ENCODE measurements at places on chromosomes 3 and 15.

DNA sequence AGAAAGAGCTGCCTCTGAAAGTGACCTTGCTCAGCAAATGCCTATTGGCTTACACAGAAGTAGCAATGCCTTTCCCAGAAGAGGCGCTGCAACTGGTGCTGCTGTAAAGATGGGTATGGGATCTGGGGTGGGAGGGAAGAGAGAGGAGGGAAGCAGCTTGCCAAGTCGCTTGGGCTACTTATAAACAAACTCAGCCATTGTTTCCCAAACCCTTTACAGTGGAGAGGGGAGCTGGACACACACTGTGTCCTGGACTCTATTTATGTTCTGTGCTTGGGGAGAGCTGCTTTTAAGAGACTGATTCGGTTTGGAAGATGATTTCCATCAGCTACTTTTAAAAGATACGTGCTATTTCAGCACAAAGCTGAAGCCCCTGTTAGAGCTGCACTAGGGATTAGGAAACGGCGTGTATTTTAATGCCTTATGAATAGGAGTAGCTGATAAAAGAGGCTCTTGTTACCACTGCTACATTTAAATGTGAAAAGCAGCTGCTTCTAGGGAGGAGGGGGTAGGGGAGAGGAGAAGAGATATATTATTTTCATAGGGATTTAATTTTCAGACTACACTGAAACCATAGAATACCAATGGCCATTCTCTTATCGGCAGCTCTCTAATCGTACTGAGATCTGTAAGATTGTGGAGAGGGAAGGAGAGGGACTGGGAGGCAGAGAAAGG lies 440.6 kb downstream of the MCTP2 start:
- no peak for DNase-seq

DNA sequence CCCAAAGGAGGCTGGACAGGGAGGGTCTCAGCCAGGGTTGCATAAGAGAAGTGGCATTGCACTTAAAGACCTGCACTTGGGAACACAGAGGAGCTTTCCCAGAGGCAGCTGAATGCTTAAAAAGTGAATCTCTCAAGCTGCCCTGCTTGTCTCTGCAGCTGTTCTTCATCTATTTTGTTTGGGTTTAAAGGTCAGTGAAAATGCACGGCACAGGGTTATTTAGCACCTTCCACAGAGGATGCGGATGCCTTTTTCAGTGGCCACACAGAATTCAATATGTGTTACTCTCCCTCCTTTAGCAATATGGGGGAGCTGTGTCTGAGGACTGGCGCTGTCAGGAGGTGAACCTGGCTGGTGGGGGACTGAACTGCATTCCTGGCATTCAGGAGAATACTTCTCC lies 22.7 kb upstream of the CTNNB1 start:
- DNase-seq, result no peak

DNA sequence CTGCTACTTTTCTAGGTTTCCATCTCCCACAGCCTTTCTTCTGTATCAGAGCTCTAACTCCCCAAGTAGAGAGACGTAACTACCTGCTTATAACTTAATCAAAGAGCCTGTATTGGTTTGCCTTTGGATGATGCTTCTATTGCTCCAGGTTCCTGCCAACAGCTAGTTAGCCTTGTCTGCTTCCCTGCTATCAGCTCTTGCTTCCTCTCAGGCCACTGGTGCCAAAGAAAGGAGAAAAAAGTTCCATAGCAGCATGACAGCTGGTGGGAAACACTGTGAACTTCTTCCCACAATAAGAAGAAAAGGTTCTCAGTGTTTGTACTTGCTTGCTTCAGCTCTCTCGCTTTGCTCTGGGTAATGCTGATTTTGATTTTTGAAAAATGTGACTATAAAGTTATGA lies 206.6 kb downstream of the GBE1 start:
- DNase-seq, result no peak

DNA sequence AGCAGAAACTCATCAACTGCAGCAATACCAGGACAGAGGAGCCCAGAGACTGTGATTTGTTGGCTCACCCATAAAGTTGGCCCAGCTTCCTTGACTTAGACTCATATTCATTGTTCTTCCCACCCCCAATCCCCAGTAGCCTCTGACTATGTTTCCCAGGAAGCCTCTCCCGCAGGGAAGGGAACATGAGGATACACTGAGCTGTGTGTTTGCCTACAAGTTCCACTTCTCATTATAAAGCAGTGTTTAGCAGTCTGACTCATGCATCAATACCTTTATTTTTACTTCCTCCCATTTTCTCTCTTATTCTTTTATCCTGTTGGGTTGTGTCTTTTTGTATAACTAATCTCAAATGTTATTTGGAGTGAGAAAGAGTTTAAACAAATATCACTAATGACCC lies 111.6 kb upstream of the PHLDB2 start:
- DNase-seq, result no peak

GRCh38 chr15:66630801-66631351 lies 65.1 kb upstream of the LCTL start:
- no peak for DNase-seq

- DNase-seq, result no peak
Measured at GRCh38 chr3:174524203-174524602, 334.9 kb upstream of the NAALADL2 start.

GRCh38 chr3:134029256-134029733 lies 430 bp downstream of the SLCO2A1 start:
- DNase-seq, result no peak

DNA sequence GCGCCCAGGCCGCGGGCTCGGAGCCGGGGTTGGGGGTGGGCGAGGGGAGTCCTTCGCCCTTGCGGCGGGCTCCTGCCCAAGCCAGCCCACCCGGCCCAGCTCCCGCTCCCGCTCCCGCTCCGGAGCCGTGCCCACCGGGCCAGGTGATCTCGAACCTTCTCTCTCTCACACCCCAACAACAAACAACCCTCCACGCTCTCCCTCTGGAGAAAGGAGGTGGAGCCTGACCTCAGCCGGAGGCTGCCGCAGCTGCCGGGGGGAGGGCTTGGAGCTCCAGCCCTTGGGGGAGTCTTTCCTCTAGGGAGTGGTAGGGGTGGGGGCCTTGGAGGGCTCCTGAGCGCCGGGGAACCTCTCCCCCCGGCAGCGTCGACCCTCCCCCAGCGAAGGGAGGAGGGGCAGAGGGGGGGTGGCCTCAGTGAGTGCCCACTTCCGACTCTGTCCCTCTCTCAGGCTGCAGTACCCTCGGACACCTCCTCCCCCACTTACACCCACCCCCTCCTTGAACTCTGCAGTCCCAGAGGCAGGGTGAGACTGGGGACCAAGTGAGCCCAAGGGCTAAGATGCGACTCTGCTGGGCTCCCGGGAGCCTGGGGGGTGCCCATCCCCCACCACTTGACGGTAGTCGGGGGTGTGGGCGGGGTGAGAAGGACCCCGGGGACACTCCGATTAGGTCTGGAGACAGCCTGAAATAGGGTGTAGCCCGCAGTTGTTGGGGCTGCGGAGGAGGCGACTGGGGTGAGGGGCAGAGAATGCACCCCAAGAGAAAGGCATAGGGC lies 4.4 kb upstream of the BAHD1 start:
- DNase-seq, result no peak

DNA sequence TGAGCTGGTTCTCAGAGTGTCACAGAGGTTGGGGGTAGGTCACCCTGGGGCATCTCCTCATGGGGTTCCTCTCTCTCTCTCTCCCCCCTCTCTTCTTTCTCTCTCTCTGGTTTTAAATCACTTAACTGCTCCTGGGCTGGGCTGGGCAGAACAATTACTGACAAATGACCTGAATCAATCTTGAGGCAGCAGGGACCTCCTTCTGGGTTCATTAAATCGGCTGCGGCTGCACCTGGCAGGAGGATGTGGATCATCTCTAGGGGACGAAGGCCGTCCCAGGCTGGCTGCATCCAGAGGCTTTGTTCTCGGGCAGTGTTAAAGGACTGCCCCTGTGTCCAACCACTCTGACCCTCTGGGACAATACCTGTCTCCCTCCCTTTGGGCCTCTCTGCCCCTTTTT lies 143.1 kb downstream of the TLE3 start:
- DNase-seq, result no peak

DNA sequence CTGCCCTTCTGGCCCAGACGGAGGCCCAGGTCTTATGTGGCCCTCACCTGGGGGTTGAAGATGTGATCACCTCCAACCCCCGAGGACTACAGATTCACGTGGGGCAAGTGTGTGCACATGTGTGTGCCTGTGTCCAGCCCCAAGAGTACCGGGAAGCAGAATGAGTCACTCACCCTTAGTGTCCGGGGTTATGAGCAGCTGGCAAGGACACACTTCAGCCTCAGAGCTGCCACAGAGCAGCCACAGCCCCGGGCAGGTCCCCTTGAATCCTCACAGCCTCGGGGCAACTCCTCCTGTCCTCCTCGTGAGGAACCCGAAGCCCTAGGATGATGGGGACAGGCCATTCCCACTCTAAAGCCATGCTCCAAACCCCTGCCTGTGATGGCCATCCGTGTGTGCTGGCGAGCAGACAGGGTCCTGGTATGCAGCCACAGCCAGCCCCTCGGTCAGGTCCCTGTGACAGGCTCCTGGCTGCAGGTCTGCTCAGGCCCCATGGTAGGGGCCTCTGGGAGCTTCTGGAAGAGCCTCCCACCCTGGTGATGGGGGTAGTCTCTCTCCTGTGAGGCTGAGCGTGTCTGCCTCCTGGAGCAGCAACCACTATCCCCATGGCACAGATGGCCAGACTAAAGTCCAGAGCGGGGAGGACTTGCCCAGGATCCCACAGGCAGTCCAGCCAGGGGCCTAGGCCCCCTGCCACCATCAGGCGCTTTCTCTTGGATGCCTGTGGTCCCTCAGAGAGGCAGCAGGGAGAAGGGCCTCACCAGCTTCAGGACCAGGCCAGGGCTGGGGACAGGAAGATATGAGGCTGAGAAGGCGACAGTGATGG lies 852 bp downstream of the STAB1 start:
- no peak for DNase-seq

GRCh38 chr3:129278966-129279906 lies 566 bp downstream of the HMCES start:
- DNase-seq, result peak; percentile 16

DNA sequence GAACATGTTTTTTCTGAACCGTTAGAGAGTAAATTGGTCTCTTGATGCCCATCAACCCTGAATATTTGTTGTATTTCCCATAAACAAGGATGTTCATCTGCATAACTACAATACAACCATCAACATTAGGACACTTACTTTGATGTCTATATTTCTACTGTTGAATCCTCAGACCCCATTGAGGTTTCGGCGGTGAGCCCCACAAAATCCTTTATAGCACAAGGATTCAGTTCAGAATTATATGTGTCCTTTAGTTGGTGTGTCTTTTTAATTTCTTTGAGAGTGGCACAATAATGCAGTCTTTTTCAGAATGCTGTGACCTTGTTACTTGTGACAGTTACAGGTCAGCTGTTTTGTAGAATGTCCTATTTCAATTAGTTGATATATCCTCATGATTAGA lies 158.0 kb downstream of the FNDC3B start:
- DNase-seq, result no peak

- no peak for DNase-seq
Measured at GRCh38 chr3:117688583-117688982, 979.0 kb downstream of the TUSC7 start.

- DNase-seq, result no peak
Measured at GRCh38 chr3:136612512-136612911, 139.7 kb downstream of the STAG1 start.

- no peak for DNase-seq
Measured at GRCh38 chr3:189309400-189309975, 137.7 kb downstream of the TPRG1 start.

- DNase-seq, result no peak
Measured at GRCh38 chr3:165658027-165658426, 179.2 kb downstream of the BCHE start.

DNA sequence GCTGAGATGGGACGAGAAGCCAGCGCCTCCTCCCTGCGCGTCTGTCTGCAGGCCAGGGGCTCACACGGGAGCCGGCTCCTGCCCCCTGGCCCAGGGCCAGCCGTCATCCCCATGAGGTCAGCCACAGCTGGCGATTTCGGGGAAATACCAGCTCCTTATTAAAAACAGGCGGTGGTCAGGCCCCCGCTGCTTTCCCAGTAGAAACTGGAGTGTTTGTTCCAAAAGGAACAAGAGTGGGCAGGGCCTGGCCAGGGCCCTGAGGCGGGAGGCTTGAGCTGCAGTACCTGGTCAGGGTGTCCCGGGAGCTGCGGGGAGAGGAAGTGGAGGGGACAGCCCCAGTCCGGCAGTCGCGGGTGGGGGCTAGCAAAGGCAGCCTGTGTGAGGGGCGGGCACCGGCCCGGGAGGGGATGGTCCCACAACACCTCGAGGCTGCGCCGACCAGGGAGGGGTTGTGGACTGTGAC lies 17.8 kb downstream of the MYL3 start:
- no peak for DNase-seq

- DNase-seq, result no peak
Measured at GRCh38 chr15:100771746-100772145, 107.9 kb upstream of the ALDH1A3 start.

DNA sequence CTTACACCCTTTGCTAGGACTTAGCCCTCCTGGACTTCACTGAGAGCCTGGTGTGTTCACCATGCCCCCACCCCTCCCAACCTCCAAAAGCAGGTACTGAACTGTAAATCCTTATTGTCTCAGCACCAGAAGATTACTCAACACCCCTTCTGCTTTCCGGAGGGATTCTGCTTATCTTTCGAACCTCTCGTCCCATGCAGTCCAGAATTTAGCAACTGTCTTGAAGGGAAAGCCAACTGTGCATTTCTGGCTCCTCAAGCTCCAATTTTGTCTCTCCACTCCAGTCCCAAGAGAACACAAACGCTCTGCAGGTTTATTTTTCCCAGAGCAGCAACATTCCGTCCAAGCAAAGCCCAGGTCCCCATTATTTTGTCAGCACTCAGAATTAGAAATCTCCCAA lies 49.6 kb downstream of the RFTN1 start:
- DNase-seq, result no peak

- DNase-seq, result no peak
Measured at GRCh38 chr3:187828579-187829452, 83.5 kb upstream of the BCL6 start.

DNA sequence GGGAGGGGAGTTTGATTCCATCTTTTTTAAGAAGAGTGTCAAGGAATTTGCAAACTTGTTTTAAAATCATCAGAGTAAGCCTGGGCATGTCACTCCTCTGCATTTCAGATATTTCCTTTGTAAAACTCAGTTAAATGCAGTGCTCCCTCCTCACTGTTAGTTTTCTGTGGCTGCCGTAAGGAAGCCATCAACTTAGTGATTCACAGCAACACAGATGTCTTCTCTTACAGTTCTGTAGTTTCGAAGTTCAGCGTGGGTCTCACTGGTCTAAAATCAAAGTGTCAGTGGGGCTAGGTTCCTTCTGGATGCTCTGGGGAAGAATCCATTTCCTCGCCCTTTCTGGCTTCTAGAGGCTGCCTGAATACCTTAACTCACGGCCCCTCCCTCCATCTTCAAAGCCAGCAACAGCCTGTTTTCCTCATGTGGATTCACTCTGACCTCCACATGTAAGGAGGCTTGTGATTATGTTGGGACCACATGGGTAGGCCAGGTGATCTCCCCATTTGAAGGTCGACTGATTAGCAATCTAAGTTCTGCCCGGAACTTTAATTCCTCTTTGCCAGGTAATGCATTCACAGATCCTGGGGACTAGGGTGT lies 12.4 kb downstream of the ISG20 start:
- DNase-seq, result no peak
